ENCODE measurements at places on chromosomes 4 and X. TPM values are rescaled to one million over a fixed set of nuclear protein-coding genes. Genes with fewer than 3 reads are reported as not detected.

- no peak for DNase-seq
Measured at GRCh38 chr4:41745292-41746024, 3.1 kb downstream of the PHOX2B start.

AFAP1 gene
- 34.3 TPM for polyA plus RNA-seq

CXorf66 gene
- not detected for polyA plus RNA-seq

DNA sequence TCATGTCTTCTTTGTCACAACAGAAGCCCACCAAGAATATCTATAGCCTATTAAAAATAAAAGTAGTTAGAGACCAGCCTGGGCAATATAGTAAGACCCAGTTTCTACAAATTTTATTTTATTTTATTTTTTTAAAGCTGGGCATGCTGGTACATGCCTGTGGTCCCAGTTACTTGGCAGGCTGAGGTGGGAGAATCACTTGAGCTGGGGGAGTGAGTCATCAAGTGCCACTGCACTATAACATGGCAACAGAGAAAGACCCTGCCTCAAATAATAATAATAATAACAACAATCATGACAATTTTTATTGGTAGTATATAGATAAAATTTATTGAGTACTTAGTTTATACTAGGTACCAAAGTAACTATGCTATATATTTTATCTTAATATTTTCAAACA is 93.0 kb upstream of the NPFFR2 start:
- DNase-seq, result no peak

GRCh38 chrX:134929808-134930207 is 61.0 kb upstream of the SMIM10 start:
- no peak for DNase-seq

GRCh38 chrX:103258275-103258674 is 3.3 kb upstream of the TCEAL8 start:
- no peak for DNase-seq

- DNase-seq, result peak; percentile 19
Measured at GRCh38 chrX:5236096-5236495, 992.6 kb downstream of the NLGN4X start.

PJA1 gene
- polyA plus RNA-seq, result 80.5 TPM

DNA sequence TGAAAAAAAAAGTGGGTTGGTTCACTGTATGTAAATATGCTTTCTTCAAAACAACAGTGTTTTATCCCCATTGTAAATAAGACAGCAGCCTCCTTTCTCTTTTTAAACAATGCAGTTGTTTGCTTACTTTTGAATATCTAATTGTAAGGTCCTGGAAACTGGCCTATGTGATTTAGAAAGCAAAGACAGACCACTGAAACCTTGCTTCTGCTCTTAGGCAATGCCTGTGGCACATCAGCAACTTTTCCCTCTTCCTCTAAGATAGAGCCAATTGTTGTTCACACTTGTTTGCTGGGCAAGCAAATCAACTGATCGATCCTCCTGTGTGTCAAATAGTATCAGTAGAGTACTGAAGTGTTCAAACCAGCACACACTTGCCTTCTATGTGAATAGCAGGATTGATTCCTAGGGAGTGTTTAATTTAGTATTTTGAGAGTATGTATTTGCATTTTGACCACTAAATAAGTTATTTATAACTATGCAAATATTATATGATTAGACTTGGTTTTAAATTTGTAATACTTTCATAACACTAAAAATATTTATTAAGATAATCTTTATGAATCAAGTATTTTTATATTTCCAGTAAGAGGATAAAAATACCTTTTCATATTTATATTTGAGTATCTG is 55.4 kb upstream of the GRPR start:
- DNase-seq, result no peak

DNA sequence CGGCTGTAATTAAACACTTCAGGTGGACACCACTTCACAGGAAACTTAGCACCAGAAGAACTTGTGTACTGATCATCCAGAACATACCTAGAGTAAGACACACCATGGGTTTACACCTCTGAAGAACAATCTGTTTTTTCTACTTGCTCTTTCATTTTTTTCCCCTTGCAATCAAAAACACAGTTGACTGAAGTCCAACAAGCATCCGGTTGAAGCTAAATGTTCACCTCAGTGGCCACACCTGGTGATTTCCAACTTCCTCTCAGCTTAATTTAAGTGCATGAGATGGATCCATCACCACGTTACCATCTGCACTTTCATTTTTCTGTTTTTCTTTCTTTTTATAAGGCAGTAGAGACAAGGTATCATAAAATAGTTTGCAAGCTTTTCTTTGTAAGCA is 4.9 kb upstream of the TXK start:
- no peak for DNase-seq

DNA sequence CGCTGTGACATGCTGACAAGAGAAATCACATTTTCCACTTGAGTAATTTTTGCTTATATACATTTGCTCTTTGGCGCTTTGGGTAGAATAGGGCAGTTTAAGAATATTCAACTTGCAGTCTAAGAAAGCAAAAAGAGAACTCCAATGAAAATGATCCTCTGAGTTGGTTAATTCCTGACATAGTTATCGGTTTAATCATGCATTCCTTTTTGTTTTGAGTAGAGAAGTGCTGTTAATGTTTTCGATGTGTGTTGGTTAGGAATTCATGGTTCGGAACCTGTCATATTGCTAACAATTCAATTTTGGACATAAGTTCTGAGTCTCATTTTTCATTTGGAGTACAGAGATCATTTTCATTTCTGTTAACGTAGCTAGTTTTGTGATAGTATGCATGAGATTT is 700.6 kb upstream of the PITX2 start:
- no peak for DNase-seq

DNA sequence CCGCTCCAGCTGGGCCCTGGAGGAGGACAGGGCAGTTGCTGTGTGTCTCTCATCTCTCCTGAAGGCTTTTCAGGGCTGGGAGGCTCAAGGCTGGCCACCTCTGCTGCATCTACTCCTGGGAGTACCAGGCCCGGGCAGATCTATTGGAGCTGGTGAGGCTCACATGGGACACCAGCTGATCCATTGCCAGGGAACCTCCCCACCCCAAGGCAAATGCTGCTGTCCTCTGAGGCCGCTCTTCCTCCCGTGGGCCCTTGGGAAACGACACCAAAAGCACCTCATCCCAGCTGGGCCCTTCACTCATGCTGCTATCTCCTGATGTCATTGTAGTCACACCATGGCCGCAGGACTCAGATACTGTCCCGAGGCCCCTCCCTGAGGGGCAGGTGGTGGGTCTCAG is 3.6 kb downstream of the UBL4A start:
- DNase-seq, result no peak

L1CAM gene
- 12.0 TPM for polyA plus RNA-seq

DNA sequence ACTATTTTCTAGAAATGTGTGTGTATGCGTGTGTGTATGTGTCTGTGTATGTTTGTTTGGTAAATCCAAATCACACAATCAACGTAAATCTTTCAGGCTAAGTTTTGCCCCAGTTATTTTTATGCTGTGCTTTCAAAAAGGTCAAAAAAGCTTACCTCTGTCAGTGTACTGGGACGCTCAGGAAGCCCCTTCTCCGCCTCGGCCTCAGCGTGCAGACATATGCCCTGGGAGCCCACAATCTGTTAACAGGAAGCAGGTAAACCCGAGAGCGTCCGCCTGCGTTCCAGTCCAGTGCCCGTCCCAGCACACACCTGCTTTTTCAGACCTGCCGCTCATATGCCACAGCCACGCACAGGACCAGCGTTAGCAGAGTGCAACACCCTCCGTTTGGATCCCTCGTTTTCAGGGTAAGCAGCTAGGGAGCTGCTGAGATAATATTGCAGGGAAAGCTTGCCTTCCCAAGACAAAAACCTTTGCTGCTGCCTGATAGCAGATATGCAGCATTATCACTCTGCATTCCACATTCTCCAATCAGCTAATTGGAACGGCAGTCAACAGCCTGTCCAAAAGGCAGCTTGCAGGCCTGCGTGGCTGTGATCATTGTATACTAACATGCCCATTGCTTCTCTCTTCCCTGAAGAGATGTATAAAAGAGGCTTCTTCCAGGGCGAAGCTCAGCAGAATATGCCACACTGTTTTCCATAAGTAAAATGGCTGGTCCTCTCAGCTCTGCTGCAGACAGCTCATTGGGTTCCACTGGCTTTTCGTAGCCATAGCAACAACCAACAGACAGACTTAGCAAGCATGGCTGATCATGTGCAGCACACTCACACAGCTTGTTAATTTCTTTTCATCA is at the start of gene SORBS2:
TSS of gene SORBS2 (minus strand) at position 686 of the 856 bp plus-strand sequence. CDS start 121,623 bp downstream, outside the sequence.
- DNase-seq, result peak; percentile 56

DNA sequence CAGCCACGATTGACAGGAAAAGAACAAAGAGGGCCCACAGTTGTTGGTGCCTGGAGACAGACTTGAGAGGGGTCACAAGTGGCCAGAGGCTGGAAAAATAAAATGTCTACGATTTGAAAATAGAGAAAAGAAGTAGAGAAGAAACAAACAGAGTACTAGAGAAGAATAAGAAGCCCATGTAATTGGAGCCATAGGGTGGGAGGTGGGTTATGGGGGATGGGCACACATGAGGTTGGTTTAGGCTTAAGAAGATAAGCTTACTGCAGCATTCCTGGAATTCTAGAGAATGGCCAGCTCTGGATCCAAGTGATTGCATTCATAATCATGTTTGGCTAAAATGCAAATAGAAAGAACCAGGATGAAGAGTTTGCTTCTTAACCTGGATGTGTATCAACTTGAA is 210.7 kb downstream of the MAML3 start:
- no peak for DNase-seq
